Cardiac muscle cell (in vitro differentiated cells and primary cell): ENCODE measurements at places on chromosomes 2 and 18. TPM values are rescaled to one million over a fixed set of nuclear protein-coding genes. Genes with fewer than 3 reads are reported as not detected.

- DNase-seq: no peak
These were observed 36.9 kb downstream of the ST8SIA3 start for GRCh38 chr18:57389271-57389670.

DNA sequence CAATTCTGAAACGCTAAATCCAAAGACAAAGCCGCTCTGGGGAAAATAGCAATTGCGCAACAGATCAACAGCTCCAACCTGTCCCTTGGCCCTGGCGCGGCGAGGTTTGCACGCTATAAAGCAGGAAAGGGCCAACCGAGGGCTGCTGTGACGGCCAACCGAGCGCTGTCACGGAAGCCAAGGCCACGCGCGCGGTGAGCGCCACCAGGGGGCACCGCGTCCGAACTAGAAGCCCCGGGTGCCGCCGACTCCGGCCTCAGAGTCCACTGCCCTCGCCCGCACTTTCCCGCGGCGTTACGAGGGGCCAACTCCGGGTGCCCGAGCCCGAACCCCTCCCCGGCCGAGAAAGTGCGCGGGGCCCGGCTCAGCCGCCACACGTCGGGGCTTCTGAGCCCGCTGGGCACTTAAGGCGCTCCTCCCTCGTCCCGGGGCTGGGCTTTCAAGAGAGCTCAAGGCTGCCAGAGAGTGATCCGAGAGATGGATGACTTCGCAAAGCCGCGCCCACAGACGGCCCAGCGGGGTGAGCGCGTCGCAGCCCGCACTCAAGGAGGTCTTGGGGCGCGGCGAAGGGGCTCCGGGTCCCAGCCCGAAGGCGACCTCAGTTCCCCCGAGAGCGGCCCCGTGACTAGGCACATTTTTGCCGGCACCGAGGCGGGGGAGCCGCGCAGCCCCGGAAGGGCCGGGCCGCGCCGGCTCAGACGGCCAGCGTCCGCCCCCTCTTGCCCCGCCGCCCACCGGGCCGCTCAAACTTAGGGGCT is 897 bp downstream of the NFE2L2 start:
- DNase-seq: peak; percentile 99

- DNase-seq: no peak
These were observed 143.7 kb upstream of the TTC39C start for GRCh38 chr18:23870676-23871380.

DNA sequence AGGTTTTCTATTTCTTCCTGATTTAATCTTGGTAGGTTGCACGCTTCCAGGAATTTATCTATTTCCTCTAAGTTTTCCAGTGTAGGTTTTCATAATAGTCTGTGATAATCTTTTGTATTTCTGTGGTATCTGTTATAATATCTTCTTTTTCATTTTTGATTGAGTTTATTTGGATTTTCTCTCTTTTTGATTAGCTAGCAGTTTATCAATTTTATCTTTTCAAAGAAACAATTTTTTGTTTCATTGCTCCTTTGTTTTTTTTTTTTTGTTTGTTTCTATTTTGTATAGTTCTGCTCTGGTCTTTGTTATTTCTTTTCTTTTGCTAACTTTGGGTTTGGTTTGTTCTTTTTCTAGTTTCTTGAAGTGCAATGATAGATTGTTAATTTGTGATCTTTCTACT is 51.3 kb downstream of the G6PC2 start:
- DNase-seq: no peak

DNA sequence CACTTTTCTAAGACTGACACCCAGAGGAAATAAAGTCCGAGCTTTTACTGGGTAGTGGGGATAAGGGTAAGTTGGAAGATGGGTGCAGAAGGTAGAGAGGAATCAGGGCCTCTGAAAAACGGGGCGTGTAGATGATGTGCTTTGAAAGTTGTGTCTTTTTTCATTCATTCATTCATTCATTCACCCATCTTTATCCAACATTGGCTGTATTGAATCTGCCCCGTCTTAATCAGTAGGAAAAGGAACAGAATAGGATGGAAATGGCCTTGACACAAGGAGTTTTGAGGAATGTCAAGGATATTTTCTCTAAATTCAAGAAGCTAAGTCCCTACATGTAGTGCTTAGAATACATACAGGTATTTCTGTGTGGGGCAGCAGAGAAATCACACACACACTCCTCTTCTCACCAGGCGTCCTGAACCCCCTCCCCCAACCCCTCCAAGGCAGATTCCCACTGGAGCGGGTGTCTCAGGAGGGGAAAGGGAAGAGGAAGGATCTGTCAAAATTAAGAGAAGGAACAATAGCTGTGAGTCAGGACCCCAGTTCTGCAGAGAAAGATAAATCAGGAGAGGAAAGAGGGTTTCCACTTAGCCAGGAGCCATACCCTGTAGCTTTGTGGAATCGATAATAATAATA is 13.9 kb downstream of the DYSF start:
- no peak for DNase-seq

DNA sequence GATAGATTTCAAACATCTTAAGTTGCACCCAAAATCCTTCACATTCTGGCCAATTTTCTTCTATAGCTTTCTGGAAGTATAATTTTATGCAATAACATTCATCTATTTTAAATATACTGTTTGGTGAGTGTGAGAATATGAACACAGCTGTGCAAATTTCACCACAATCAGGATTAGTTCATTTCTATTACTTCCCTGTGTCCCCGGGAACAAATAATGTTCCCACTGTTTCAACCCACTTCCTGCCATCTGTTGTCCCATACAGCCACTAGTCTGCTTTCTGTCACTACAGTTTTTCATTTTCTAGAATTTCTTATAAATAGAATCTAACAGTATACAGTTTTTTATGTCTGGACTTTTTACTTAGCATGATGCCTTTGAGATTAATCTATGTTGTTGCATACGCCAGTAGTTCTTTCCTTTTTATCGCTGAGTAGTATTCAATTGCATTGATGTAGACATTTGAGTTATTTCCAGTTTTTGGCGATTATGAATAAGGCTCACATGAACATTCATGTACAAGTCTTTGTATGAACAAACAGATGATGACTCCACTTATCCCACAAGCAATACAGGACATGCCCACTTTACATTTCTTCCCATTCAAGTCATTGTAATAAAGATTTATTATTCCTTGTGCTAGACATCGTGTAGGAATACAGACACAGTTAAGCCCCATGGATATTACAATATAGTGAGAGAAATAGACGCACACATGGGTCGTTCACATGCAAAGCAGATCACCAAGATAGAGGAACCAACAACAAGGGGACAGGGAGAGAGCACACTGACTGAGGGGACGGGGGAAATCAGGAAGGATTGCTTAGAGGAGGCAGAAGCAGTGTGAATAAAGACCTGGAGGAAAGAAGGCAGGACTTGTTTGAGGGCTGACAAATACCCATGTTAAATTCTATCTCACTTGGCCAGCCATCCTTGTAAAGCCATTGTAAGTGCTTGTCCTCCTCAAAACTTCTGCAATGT is 72.9 kb upstream of the PAX8 start:
- DNase-seq: no peak

- DNase-seq: no peak
These were observed 6.6 kb downstream of the GKN2 start for GRCh38 chr2:68946117-68946516.

DNA sequence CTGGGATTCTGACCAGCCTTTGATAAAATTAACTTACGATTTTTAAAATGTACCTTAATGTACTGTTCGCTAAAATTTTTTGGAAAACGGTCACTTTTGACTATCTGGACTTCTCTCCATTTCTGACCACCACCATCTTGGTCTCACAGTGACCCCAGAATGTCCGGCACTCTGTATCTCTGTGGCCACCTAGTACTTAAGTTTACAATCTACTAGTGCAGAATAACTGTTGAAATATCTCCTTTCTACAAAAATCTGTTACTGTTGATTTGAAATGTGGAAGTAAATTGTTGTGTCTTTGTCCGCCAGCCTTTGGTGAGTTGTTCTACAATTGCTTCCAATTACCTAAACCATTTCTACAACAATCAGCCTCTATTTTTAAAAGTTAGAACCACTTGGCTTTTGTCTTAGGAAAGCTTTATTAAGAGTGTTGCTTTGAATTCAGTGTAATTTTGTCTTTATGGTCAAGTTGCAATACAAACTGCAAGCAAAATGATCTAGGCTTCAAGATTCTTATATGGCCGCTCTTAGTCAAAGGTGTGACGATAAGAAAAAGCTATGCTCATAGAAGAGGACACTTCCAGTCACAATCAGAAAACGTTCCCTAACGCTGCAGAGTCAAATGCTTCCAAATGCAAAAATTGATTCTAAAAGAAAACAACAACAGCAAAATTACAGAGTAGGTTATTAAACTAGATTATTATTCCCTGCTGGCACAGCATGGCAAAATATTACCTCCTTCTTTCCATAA is 283.3 kb downstream of the STK39 start:
- no peak for DNase-seq

GRCh38 chr2:107325981-107326786 is 440.2 kb upstream of the ST6GAL2 start:
- no peak for DNase-seq

- DNase-seq: no peak
These were observed 44.1 kb downstream of the ANKRD44 start for GRCh38 chr2:197266477-197266876.

DNA sequence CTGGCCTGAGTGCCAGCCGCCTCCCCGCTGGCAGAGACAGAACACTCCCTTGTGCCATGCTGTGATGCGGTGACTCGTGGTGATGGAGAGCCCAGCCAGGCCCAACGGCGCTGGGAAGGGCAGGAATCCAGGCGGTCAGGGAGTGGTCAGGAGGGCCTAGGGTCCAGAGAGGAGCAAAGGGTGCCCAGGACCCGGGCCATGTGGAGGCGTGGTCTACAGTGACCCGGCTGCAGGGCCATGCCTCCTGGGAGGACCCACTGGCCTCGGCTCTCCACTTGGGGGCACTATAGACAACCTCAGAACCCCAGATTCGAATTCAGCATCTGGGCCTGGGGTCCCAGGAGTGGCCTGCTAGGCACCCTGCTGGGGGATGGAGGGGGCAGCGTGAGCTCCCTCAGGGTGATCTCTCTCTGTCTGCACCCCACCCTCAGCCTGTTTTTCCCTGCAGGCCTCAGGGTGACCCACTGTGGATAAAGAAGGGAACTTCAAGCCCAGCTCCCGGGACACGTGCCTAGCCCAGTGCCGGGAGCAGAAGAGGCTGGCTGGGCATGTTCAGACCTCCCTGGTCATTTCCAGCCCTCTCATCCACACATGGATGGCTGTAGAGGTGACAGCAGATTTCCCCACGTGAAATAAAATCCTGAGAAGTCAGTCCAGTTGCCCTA is 13.0 kb downstream of the AMER3 start:
- no peak for DNase-seq

GRCh38 chr2:131033786-131034121 is 59.5 kb downstream of the FAM168B start:
- no peak for DNase-seq

DNA sequence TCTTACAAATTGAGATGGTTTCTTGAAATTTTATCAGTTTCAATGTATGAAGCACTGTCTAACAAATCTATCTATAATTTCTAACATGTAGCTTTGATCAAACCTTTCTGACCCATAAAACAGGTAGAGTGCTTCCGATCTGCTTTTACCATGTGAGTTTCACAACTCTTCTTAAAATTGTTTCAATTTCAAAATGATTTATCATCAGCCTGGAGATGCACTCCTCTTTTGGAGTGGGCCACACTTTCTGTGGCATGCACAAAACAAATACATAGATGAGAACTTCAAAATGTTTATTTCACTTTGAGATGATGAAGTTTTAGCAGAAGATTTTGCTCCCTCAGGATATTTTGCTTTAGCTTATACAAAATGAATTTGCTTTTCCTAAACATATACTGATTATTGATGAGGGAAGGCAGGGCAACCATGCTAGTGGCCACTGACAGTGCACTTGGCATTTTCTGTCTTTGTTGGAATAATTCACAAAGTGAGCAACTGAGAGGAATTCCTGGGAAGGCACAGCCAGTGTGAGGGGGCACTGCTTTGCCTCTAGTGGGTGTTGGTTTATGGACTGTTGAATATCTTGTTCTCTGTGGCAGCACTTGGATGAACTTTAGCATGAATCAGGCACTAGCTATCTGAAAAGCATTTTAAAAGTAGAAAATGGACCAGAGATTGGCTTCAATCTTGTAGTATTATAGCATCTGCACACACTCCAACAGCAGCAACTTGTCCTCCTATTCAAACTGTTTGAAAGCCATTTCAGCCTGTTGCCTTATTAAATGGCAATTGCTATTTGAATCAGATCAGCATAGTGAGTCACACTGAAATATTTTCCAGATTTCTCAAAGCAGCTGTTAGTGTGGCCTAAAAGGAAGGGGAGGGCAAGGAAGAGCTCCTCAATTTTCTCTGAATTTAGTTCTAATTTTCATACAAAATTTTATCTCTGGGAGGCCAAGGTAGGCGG is 193.2 kb downstream of the CCDC85A start:
- DNase-seq: no peak

- no peak for DNase-seq
These were observed 154.7 kb upstream of the LYPD1 start for GRCh38 chr2:132824716-132825115.

Gene RBMS1
- 68.8 and 89.5 TPM in 2 replicates for total RNA-seq

Gene CNDP1
- total RNA-seq: 1.6 TPM in 1 of 2 replicates, not detected in the other

Gene SMYD1
- 289 and 375 TPM in 2 replicates for total RNA-seq

Gene DPP4
- total RNA-seq: not detected in 2 replicates

Gene ANKRD30BL
- total RNA-seq: 0.14 and 0.71 TPM in 2 replicates
